Stomach (tissue), 19 donors: ENCODE measurements at places on chromosomes 6 and 20. TPM values are rescaled to one million over a fixed set of nuclear protein-coding genes. Genes with fewer than 3 reads are reported as not detected.

FLOT1 gene
- total RNA-seq = 74.7 TPM

DNA sequence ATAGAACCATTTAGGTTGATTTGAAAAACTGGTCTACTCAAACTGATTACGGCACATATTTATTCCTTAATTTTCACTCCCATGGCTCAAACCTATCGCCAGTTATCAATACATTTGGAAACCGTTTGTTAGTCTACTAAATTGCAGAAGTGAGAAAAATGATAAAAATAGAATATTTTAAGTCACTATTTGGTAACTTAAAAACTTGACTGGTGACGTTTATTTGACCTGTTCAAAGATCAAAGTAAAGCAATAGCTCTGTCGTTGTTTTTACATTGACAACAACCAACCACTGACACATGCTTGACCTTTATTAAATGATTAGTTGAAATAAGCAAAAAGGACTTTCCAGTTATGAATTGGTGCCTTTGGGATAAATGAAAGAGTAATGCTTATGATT is 402.9 kb upstream of the MAP3K7 start:
- H3K4me3 ChIP-seq = no peak overlapping the region
- no peak for DNase-seq
- H3K4me1 ChIP-seq = no peaks in the 10 kb centered on the region
- H3K27me3 ChIP-seq = no peaks in the 10 kb centered on the region

DNA sequence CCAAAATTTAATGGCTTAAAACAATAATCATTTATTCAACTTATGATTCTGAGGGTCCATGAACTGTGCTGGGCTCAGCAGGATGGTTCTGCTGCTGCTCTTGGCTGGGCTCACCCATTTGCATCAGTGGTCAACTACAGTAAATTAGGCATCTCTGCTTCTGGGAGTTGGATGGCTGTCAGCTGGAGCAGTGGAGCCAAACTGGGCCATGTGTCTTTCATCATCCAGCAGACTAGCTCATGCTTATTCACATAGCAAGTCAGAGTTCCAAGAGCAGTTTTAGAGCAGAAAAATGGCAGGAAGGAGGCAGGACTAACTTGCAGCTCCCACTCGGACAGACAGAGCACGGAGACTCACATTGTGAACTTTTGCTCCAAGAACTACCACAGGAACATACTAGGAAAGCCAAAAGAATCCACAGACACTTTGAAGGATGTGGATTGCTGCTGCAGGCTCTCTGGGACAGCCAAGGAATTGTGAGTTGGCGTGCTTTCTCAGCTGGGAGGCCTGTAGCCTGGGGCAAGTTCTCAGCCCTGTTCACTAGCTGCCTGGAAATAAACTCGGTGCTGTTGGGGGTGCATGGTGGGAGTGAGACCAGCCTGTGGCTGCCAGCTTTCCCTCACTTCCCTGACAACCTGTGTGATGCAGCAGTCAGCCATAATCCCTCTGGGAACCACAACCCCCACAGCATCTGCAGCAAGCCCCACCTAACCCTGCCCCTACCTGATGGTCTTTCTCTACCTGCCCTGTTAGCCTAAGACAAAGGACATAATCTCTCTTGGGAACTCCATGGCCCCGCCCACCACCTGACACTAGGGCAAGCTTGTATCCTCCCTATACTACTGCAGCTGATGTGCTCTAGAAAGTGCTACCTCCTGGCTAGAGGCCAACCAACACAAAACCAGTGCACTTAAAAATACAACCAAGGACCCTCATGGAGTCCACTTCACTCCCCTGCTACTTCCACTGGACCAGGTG is 129.0 kb downstream of the JPH2 start:
- no peak for DNase-seq
- peaks cover 15% of the 10 kb centered on the region for H3K36me3 ChIP-seq
- no peak overlapping the region for H3K4me3 ChIP-seq
- no peaks in the 10 kb centered on the region for H3K27me3 ChIP-seq
- H3K27ac ChIP-seq = no peak overlapping the region

DNA sequence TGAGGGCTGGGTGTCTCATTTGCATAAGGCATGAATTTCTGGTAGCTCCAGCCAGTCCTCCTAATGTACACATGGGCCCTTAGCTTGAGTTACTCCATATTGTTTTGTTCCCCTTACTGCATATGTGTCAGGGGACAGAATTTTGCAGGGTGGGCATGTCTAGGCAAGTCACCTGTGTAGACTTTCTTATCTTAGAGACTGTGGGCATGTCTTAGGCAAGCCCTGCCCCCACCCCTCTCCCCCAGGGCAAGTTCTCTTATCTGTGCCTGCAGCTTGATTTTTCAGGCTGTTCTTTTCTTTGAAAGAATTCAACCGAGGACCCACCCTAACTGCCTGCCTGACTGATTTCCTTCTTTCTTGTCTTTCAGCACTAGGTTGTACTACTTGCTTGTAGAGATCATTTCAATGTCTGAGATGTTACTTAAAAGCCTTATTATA is 32.1 kb downstream of the NHLRC1 start:
- no peaks in the 10 kb centered on the region for H3K27me3 ChIP-seq
- H3K4me3 ChIP-seq = no peak overlapping the region
- no peaks in the 10 kb centered on the region for H3K36me3 ChIP-seq
- no peak for DNase-seq
